Activated T-cell treated with anti-CD3 and anti-CD28 coated beads, Interleukin-2, amount 50 U/mL, for 24 hours (primary cell): ENCODE measurements at places on chromosomes 1 and 21.

- H3K27ac ChIP-seq = no peak overlapping the region
- no peaks in the 10 kb centered on the region for H3K27me3 ChIP-seq
- no peak for DNase-seq
- no peak overlapping the region for H3K4me3 ChIP-seq
- H3K36me3 ChIP-seq = peaks cover 69% of the 10 kb centered on the region
- H3K4me1 ChIP-seq = no peaks in the 10 kb centered on the region
Observed at GRCh38 chr1:42504535-42505128, 41.5 kb downstream of the CCDC30 start.

DNA sequence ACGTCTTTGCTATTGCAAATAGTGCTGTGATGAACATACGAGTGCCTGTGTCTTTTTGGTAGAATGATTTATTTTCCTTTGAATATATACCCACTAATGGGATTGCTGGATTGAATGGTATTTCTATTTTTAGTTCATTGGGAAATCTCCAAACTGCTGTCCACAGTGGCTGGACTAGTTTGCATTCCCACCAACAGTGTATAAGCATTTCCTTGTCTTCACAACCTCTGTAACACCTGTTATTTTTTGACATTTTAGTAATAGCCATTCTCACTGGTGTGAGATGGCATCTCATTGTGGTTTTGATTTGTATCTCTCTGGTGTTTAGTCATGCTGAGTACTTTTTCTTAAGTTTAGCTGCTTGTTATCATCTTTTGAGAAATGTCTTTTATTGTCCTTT is 215.0 kb downstream of the FMN2 start:
- H3K27ac ChIP-seq = no peak overlapping the region
- H3K27me3 ChIP-seq = peaks cover 3% of the 10 kb centered on the region
- no peaks in the 10 kb centered on the region for H3K4me1 ChIP-seq
- no peak for DNase-seq

- no peaks in the 10 kb centered on the region for H3K36me3 ChIP-seq
- H3K4me1 ChIP-seq = no peaks in the 10 kb centered on the region
Observed at GRCh38 chr1:68162761-68163160, 69.6 kb downstream of the WLS start.

DNA sequence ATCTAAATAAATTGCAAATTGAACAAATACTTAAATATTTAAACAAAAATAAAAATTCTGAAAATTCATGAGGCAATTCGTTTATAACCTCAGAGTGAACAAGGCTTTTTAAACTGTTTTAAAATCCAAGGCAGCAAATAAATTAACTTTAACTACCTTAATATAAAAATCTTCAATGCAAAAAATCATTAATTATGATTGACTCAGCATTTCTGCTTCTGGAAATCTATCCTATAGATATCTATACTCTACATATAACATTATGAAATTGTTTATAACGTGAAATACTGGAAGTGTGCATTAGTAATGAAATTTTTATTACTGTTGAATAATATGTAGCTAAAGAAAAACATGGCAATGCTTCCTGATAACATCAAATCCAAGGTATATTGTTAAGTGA is 92.4 kb downstream of the ADAMTS1 start:
- no peaks in the 10 kb centered on the region for H3K4me1 ChIP-seq
- H3K36me3 ChIP-seq = no peaks in the 10 kb centered on the region
- no peak for DNase-seq
- H3K4me3 ChIP-seq = no peak overlapping the region

GRCh38 chr1:73789965-73790364 is 408.0 kb downstream of the LRRIQ3 start:
- no peaks in the 10 kb centered on the region for H3K4me1 ChIP-seq
- H3K4me3 ChIP-seq = no peak overlapping the region
- no peak overlapping the region for H3K27ac ChIP-seq
- H3K27me3 ChIP-seq = no peaks in the 10 kb centered on the region
- DNase-seq = no peak

DNA sequence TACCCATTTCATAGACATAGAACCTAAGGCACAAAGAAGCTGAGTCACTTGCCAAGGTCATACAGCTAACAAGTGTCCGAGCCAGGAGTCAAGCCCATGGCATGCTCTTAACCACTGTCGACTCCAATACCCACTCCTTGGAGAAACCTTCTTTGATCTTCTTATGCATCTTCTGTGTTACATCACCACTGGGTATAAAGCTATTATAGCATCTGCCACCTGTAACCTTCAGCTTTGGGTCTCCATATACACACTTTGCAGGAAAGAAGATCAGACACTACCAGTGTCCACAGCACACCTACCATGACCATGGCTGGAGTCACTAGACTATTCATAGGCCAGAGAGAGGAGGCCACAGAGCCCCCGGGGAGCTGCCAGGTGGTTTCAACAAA is 29.1 kb downstream of the GPA33 start:
- no peak for DNase-seq
- no peaks in the 10 kb centered on the region for H3K27me3 ChIP-seq
